Thoracic aorta endothelial cell (primary cell): ENCODE measurements at places on chromosomes 6 and 20. TPM values are rescaled to one million over a fixed set of nuclear protein-coding genes. Genes with fewer than 3 reads are reported as not detected.

The SIRPA gene
- 20.2 and 29.4 TPM in 2 replicates for total RNA-seq

The SIRPD gene
- total RNA-seq, result not detected in 2 replicates

The PPIL6 gene
- total RNA-seq, result 0.14 and 0.27 TPM in 2 replicates

The SFT2D1 gene
- total RNA-seq, result 20.2 and 29.4 TPM in 2 replicates

The NRM gene
- total RNA-seq, result 5.9 and 13.1 TPM in 2 replicates

The MOXD1 gene
- total RNA-seq, result under 0.01 and 0.07 TPM in 2 replicates

The NOX3 gene
- not detected in 2 replicates for total RNA-seq

The HLA-DRA gene
- total RNA-seq, result not detected in 2 replicates

The DTD1 gene
- 68.9 and 82.0 TPM in 2 replicates for total RNA-seq

The PRELID3B gene
- total RNA-seq, result 78.5 and 86.7 TPM in 2 replicates

The SHLD1 gene
- 1.5 and 3.9 TPM in 2 replicates for total RNA-seq

The SERAC1 gene
- 8.5 and 10.6 TPM in 2 replicates for total RNA-seq

The RHAG gene
- total RNA-seq, result not detected in 2 replicates

The LY86 gene
- not detected in 2 replicates for total RNA-seq

The PTK6 gene
- not detected in 2 replicates for total RNA-seq

The ZNF133 gene
- total RNA-seq, result 8.4 and 10.6 TPM in 2 replicates

The PRL gene
- total RNA-seq, result not detected in 2 replicates

The BPI gene
- not detected in 2 replicates for total RNA-seq

The ZBTB46 gene
- 2.9 and 3.2 TPM in 2 replicates for total RNA-seq

The CST7 gene
- total RNA-seq, result not detected in 2 replicates

The SNAP25 gene
- total RNA-seq, result not detected in 2 replicates

The SPATA2 gene
- total RNA-seq, result 2.8 and 3.6 TPM in 2 replicates

The TRIM31 gene
- total RNA-seq, result not detected in 2 replicates

The NKX2-2 gene
- total RNA-seq, result not detected in 2 replicates

The PSMB1 gene
- 324 and 363 TPM in 2 replicates for total RNA-seq

The KIAA0408 gene
- total RNA-seq, result 0.07 and 0.13 TPM in 2 replicates

The TSPO2 gene
- total RNA-seq, result not detected in 2 replicates

The HFE gene
- total RNA-seq, result 2.9 and 5.4 TPM in 2 replicates

The BTN1A1 gene
- not detected in 2 replicates for total RNA-seq

The CLVS2 gene
- total RNA-seq, result not detected in 2 replicates
